ENCODE measurements at places on chromosomes 1 and 21. TPM values are rescaled to one million over a fixed set of nuclear protein-coding genes. Genes with fewer than 3 reads are reported as not detected.

DDR2 gene
- 155 TPM for total RNA-seq

ALX3 gene
- not detected for total RNA-seq

RAB13 gene
- 75.2 TPM for total RNA-seq

ZSCAN20 gene
- 8.7 TPM for total RNA-seq

OR2T29 gene
- total RNA-seq: not detected

SLC6A9 gene
- 11.4 TPM for total RNA-seq

Data from smooth muscle cell of bladder (primary cell).